Placental pericyte (primary cell): ENCODE measurements at places on chromosomes 5 and 9. TPM values are rescaled to one million over a fixed set of nuclear protein-coding genes. Genes with fewer than 3 reads are reported as not detected.

The PCDHGB7 gene
- total RNA-seq = 7.6 and 14.0 TPM in 2 replicates

The TLX3 gene
- not detected in 2 replicates for total RNA-seq

The NDUFS6 gene
- total RNA-seq = 14.2 and 21.2 TPM in 2 replicates

The OR13J1 gene
- total RNA-seq = not detected in 2 replicates

The MVB12B gene
- total RNA-seq = 1.3 and 2.6 TPM in 2 replicates

The ELOVL7 gene
- total RNA-seq = under 0.01 and 0.29 TPM in 2 replicates

The KLF4 gene
- 3.9 and 29.3 TPM in 2 replicates for total RNA-seq

The NTRK2 gene
- total RNA-seq = 0.14 TPM in 1 of 2 replicates, not detected in the other

The GPR150 gene
- total RNA-seq = under 0.01 and 0.43 TPM in 2 replicates

The KIF4B gene
- total RNA-seq = 0.14 TPM in 1 of 2 replicates, not detected in the other

The NMUR2 gene
- under 0.01 TPM in 1 of 2 replicates, not detected in the other for total RNA-seq

The THBS4 gene
- 0.14 and 0.22 TPM in 2 replicates for total RNA-seq

The SRP19 gene
- total RNA-seq = 60.1 and 93.7 TPM in 2 replicates

The RMND5B gene
- total RNA-seq = 24.3 and 35.7 TPM in 2 replicates

The CHSY3 gene
- 8.3 and 15.6 TPM in 2 replicates for total RNA-seq

The C9orf72 gene
- 7.9 and 8.2 TPM in 2 replicates for total RNA-seq

The CCDC127 gene
- total RNA-seq = 3.9 and 4.2 TPM in 2 replicates
